ENCODE measurements at places on chromosomes 7 and 10.

DNA sequence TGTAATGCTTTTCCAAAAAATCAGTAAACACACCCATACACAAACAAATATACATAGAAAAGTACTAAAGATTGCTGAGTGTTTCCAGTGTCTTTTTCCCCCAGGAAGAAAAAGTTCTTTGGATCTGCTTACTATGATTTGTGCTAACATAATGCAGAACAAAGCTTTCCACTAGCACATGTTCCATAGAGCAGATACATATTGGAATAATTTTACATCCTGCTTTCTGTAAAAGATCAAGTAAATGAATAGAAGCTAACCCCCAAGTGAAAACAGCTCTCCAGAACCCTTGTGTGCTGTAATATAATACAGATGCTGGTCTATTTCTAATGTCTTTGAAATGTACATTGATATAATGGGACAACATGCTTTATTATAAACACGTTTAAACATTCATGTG lies 125.5 kb downstream of the PON1 start:
- no peak for DNase-seq

- DNase-seq: peak; percentile 68
Observed at GRCh38 chr10:310976-311639, 175.9 kb downstream of the ZMYND11 start.

DNA sequence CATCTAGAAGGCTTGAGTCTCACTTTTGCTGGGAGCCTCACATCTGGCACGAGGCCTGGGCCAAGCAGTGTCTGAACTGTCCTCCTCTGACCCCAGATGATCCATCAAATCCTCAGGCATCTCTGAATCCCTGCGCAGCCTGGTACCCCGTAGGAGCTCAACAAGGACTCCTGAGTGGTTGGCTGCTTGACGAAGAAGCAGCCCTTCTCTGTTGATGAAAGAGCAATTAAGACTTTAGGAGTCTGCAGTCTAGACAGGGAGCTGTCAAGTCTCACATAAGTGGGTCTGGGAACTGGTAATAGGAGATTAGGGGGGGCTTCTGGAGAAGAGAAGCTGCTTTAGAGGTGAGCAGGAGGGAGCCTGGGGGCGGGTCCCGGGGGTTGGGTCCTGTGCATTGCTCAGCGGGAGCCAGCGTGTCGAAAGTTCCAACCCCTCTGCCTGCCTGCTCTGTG lies 326.0 kb downstream of the RPS24 start:
- DNase-seq: no peak

DNA sequence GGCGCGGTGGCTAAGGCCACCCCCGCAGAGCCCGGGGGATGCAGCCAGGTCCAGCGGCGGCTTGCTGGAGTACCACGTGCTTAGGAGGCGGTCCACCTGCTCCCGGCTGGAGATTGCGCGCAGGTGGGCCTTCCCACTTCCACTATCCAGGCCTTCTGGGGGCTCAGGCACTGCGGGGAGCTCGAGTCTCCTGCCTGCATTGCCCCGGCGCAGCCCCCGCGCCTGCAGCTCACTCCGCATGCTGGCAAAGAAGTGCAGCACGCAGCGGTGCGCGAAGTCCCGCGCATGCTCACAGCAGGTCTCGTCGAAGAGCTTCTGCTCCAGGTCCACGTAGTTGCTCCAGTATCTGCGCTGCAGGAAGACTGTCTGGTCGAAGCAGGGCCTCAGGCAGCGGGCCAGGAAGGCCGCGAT lies 5.8 kb downstream of the CALHM3 start:
- no peak for DNase-seq

- no peak for DNase-seq
Observed at GRCh38 chr7:7932553-7932952, 36.0 kb upstream of the GLCCI1 start.

- peak; percentile 72 for DNase-seq
Observed at GRCh38 chr7:46786221-46786954, 795.5 kb downstream of the TNS3 start.

DNA sequence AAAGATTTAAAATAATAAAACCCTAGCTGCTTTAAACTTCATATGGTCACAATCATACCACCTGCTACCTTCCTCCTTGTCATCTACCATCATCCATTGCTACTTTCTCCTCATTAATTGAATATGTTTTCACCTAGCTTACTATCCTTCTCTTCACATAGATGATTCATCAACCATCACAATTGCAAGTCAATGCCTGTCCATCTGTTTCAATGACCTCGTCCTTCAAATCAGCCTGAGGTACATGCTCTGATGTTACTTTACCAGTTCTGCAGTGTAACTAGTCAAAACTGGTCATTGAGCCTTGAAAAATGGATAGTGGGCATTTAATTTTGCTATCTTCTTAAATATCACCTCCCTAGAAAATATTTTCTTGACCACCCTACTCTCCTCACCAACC lies 164.7 kb downstream of the SEMA3E start:
- no peak for DNase-seq

DNA sequence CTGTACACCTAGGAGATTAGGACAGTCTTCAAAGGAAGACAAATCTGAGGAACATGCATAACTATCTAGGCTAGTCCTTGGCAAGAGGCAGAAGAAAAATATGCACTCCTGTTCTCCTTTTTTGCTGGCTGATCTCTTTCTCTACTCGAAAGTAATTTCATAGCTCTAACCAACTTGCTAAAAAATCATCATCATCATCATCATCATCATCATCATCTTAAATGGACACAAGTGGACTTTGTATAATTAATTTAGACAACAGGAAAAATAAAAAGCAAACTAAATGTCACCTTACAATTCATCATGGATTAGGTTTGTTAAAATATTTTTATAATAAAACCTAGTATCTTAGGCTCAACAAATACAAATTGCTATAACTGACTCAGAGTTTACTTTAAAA lies 47.2 kb upstream of the DKK1 start:
- DNase-seq: no peak

GRCh38 chr7:151731022-151731441 lies 145.9 kb downstream of the PRKAG2 start:
- DNase-seq: no peak

Data from foreskin fibroblast (primary cell).